DMS79 (cell line): ENCODE measurements at places on chromosomes 13 and 19.

DNA sequence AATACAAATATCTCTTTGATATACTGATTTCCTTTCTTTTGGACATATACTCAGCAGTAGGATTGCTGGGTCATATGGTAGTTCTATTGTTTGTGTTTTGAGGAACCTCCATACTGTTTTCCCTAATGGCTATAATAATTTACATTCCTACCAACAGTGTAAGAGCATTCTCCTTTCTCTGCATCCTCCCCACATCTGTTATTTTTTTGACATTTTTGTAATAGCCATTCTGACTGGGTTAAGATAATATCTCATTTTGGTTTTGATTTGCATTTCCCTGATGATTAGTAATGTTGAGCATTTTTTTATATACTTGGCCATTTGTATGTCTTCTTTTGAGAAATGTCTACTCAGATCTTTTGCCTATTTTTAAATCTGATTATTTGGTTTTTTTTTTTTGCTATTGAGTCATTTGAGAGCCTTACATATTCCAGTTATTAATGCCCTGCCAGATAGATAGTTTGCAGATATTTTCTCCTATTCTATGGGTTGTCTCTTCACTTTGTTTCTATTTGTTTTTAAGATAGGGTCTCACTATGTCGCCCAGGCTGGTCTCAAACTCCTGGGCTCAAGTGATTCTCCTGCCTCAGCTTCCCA is 95.7 kb downstream of the FNDC3A start:
- no peak for DNase-seq

- peak; percentile 20 for DNase-seq
These were observed 665 bp downstream of the ZNF347 start for GRCh38 chr19:53158119-53158656.

DNA sequence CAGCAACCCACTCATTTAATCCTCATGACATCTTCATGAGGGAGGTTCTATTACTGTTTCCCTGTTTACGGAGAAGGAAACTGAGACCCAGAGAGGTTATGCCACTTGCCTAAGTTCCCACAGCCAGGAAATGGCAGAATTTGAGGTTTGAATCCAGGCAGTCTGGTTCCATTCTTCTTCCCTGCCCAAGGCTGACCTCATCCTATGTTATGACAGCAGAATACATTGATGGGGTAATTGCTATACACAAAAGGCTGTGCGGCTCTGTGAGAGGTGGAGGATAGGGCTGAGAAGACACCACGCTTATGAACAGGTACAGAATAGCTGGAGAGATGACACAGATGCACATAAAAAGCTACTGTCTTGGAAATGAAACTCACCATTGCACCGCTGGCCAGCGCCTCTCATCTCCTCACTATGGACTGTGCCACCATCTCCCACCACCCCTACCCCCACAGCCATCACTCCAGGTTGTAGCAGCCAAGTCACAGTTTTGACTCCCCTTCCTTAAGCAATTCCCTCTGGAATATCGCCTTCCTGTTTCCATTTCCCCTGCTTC is 11.5 kb downstream of the MAG start:
- no peak for DNase-seq

- no peak for DNase-seq
These were observed 969 bp upstream of the POMP start for GRCh38 chr13:28657784-28658538.

DNA sequence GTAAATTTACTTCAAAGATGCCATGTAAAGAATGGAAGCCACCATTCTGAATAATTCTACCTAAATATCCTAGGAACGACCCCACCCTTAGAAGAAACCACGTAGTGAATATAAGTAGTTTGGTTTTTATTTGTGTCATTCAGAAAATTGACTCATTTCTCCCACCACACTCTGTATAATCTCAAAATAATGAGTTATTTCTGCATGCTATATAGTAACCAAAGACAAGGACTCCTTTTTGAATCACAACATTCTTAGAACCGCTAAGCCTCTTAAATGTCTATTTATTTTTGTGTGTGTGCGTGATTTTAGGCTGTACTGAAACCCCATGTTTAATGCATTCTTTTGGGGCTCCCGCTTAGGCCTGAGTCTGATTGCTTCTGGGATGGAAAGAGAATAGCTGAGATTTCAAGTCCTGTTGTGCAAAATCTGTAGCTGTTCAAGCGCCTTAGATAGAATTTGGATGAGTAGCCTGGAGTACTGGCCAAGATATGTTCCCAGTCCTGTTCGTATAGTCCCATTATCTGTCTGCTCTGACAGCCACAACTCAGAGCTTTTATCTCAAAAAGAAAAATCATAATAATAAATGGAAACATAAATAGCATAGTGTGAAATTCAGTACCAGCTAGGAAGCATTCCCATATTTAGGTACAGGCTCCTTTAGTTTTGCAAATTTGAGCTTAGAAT is 532.4 kb upstream of the NBEA start:
- no peak for DNase-seq

GRCh38 chr13:36919171-36919832 is 736 bp downstream of the SMAD9 start:
- DNase-seq: peak; percentile 52

- no peak for DNase-seq
These were observed 164.5 kb downstream of the NHLRC3 start for GRCh38 chr13:39202746-39203145.

DNA sequence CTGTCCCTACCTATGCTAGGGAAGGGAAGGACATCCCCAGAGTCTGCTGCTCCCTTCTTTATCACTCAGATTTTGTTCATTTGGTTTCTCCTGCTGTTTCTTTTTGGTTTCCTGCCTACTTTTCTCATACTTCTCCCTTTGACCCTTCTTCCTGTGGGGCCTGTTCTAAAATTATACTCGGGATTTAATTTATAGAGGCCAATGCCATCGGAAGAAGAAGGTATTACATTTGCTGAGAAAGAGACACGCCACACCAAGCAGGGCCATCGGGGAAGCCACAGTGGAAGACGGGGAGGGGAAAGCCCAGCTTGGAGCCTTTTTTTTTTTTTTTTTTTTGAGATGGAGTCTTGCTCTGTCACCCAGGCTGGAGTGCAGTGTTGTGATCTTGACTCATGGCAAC is 46.8 kb upstream of the FARP1 start:
- DNase-seq: no peak

DNA sequence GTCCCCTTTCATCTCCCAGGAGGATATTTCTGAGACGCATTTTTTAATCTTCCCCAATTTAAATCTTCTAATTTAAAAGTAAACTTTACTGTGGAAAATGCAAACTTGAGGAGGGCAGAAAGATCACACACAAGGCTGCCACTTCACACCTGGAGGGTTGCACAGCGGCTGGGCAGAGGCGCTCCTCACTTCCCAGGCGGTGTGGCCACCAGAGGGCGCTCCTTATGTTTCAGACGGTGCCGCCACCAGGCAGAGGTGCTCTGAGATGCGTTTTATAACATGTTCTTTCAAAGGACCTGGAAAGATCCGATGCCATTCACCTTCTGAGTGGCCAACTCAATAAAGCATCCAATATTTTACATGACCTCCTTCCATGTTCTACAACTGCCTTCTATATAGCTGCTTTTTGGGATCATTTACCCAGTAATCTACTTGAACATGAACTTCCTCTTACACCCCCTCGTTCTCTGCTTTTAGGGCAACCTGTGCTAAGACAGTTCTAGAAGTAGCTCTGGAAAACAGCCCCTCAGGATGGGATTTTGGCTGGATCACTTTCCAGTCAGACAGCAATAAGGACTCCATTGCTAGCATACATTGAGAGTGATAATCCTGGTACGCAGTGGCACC is 14.8 kb upstream of the MTUS2 start:
- no peak for DNase-seq

GRCh38 chr13:32282096-32282711 is 33.0 kb downstream of the ZAR1L start:
- DNase-seq: no peak
